ENCODE measurements at places on chromosomes 7 and 10.
A peak's percentile ranks its signal among the peaks of the same experiment; 100 is the strongest.

DNA sequence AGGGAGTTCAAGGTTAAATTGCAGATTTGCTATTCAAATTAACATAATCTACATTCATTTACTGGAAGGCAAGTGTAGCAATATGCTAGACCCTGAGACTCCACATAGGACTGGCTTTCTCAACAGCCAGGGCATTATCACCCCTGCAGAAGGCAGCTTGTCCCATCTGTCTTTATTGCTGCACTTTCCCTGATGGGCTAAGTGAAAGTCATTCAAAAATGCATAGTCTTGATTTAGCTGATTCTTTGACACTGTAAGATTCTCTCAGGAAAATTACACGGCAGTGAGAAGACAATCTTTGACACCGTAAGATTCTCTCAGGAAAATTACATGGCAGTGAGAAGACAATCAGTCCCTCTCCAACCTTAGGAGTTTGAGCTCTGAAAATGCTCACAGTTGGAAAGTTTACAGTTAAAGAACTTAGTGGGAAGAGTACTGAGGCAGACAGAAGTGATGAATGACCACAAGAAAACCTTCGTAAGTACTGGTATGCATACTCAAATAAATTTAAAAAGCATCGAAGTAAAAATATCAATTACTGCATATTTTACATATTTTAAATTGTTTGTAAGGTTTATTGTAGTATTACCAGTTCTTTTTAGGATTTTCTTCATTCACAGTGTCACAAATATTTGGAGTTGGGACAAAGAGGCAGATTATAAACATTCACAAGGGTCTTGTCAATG, 88.9 kb downstream of the RAPGEF5 start:
- peak; percentile 28 for DNase-seq

GRCh38 chr10:132536877-132537683, 507 bp upstream of the INPP5A start:
- peak; percentile 95 for DNase-seq

GRCh38 chr7:44111761-44112160, 7.6 kb downstream of the AEBP1 start:
- DNase-seq, result no peak

GRCh38 chr7:140577651-140578050, 63.0 kb downstream of the DENND2A start:
- DNase-seq, result no peak

DNA sequence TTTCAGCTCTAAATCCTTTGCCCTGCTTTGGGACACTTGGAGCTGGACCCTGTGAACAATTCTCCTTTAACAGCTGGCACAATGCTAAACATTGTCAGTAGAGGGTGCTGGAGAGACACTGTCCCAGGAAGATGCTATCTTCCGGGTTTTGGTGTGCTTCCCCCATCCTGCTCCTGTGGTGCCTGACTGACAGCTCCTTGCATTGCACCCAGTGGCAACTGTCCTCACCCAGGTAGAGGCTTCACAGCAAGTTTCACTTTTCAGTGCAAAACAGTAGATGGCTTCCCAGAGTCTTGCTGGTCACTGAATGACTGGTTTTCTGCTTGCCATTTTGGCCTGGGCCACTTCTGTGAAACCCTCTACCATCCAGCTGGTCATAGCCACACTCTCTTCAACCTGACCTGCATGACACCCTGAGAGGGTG, 77.3 kb downstream of the CDC14C start:
- DNase-seq, result no peak

GRCh38 chr10:77127243-77127642, 510.4 kb downstream of the KCNMA1 start:
- no peak for DNase-seq

GRCh38 chr10:95610727-95611126, 45.8 kb downstream of the ALDH18A1 start:
- DNase-seq, result no peak

DNA sequence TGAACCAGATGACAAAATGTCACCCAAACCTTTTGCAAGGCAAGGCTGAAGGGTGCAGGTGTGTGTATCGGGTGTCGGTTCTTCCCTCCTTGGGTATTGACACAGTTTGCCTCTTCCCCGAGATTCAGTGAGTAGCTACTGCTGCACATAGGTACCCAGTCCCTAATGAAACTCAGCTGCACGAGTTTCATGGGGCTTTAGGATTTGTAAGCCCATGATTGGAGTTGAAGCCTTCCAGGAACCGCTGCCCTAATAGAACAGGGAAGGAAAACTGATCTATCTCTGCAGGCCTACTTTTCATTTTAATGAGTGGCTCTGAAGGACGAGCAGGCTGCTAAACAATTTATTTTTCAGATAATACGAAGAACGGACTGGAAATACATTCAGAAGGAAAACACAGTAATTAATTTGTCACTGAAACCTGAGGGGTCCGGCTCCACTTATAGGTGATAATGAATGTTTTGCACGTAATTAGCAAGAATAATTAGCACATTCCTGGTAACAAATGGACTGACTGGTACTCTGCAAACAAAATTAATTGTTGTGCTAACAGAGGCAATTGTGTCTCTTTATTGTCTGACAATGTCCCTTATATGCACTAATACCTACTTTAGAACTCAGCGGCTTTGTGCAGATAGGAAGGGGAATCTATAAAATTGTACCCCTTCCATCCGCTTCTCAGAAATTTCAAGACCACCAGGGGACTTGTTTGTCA, 49.6 kb upstream of the FZD8 start:
- DNase-seq, result no peak

DNA sequence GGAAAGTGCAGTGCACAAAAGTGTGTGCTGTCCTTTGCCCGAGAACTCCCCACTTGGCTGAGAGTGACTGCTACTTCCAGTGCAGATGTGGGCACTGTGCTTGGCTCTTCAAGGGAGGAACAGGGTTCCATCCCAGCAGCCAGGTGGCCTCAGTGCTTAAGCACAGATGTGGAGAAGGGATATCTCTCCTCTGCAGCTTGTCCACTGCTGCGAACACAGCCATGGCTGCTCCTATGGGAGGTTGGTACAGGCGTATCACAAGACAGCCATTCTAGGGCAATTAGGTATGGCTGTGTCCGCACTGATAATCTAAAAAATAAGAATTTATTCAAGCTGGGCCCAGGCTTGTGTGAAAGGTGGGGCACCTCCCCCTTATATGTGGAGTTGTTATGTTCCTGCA, 66.6 kb downstream of the GLCCI1 start:
- no peak for DNase-seq

- DNase-seq, result no peak
Measured at GRCh38 chr10:132681858-132682755, 103.8 kb downstream of the NKX6-2 start.

- DNase-seq, result no peak
Measured at GRCh38 chr7:30665043-30665442, 17.2 kb downstream of the CRHR2 start.

DNA sequence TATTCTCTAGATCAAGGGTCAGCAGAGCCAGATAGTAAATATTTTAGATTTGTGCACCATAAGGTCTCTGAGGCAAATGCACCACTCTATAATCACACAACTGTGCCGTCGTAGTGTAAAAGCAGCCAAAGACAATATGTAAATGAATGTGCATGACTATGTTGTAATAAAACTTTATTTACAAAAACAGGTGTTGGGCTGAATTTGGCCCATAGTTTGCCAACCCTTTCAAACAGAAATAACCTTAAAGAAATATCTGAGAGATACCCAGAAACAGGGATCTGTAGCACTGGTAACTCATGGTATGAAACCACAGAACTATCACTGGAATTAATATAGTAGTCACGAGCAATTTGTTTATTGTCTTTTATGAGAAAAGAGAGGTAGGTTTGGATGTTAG, 86.0 kb downstream of the ARID5B start:
- no peak for DNase-seq

GRCh38 chr7:116669769-116670168, 2.2 kb upstream of the MET start:
- DNase-seq, result no peak

DNA sequence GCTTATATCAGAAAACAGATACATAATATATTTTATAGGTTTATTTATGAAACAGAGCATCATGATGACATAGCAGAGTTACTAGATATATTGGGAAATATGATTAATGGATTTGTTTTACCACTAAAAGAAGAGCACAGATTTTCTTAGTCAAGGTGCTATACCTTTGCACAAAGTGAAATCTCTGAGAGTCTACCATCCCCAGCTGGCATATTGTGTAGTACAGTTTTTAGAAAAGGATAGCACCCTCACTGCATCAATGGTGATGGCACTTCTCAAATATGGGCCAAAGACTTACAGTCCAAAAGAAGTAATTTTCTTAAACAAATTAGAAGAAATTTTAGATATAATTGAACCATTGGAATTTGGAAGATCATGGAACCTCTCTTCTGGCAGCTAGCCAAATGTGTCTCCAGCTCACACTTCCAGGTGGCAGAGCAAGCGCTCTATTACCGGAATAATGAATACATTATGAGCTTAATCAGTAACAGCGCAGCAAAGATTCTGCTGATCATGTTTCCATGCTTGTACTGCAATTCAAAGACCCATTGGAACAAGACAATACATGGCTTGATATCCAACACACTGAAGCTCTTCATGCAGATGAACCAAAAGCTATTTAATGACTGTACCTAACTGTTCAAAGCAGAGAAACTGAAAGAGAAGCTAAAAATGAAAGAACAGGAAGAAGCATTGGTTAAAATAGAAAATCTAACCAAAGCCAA, 21.9 kb upstream of the CREB3L2 start:
- DNase-seq, result no peak

DNA sequence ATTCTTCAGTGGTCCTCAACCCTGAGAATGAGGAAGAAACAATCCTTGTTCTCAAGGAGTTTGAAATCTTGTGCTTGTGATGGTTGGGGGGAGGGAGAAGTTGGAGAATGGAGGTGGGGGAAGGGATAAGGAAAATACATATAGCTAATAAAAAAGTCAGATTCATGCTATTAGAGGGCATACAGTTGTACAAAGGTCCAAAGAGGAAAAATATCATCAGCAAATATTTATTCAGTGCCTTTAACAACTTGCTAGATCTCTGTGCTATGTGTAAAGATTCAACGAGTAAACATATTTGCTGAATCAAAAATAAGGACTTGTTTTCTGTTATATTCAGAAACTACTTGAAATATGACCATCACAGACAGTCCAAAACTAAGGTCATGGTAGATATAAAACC, 114.4 kb downstream of the HIBADH start:
- DNase-seq, result no peak

DNA sequence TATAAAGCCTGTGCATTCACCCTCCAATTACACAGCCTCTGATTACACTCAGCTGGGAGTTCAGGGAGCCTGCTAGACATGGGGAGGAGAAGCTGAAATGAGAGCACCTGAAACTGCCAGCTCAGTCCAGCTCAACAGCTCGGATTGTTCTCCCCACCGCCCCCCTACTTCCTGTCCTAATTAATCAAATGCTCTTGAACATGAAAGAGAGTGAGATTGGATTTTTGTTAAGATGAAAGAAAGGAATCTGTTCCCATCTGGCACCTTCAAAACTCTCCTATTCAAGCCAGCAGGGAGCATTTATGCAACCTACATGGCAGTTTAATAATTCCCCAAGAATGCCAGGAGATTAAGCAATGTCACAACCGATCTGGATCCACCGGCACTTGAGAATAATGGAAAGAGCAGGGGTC, 98.0 kb downstream of the NPSR1 start:
- no peak for DNase-seq

GRCh38 chr10:96309628-96310320, 5.5 kb downstream of the DNTT start:
- DNase-seq, result no peak

- no peak for DNase-seq
Measured at GRCh38 chr7:108135446-108136190, 5.5 kb upstream of the LAMB4 start.

DNA sequence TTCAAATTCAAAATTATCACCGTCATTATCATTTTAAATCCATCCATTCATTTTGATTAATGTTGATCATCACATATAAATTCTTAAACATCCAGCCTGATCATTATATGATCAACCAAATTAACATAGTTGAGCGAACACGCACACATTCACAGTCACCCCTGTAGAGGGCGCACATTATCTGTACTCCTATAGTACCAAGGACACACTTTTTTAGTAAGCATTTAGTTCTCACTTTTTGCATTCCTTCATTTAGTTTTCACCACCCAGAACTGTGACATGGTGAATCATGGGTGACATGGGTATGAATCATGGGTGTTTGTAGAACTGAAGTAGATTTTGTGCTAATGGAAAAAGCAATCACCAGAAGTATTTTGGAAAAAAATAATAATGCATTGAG, 26.0 kb upstream of the ZNF735 start:
- no peak for DNase-seq

GRCh38 chr10:29923416-29923965, 135.9 kb downstream of the JCAD start:
- no peak for DNase-seq

DNA sequence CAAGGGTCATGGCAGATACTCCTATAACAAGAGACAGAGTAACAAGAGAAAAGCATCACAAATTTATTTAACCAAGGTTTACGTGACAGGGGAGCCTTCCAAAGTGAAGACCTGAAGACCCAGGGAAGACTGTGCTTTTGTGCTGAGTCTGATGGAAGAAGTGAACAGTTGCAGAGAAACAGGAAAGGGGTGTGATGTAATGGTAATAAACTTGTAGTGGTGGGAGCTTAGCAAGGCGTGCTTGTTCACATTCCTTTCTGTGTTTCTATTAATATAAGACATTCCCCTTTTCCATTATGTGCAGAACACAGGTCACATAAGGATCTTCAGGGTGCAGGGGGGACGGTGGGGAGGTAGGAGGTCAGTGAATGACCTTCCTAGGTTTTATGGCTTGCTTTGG, 25.5 kb upstream of the C10orf67 start:
- DNase-seq, result no peak

DNA sequence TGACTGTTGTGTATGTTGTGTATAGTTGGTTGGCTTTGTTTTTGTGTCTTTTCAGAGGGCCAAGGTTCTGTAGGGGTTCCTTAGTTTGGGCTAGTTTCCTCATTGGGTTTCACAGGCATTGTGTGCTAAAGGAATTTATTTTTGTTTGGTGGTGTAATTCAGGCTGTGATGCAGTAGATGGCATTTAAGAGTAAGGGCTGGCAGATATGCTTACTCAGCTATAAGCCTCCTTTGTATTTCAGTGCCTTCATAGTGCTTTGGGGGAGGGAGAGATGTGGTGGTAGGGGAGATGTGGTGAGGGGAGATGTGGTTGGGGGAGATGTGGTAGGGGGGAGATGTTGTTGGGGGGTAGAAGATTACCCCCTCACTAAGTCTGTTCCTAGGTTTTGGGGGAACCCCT, 91.7 kb downstream of the SLC25A40 start:
- no peak for DNase-seq

GRCh38 chr10:132239126-132240031, 52.6 kb downstream of the DPYSL4 start:
- DNase-seq, result no peak

GRCh38 chr7:129610709-129611245, 743 bp upstream of the NRF1 start:
- no peak for DNase-seq

- no peak for DNase-seq
Measured at GRCh38 chr10:63169624-63170023, 36.5 kb downstream of the NRBF2 start.
